ENCODE measurements at places on chromosomes 6 and 20.

- DNase-seq: peak; percentile 75
Observed at GRCh38 chr6:27312146-27312949, at the start of gene POM121L2. POM121L2 (minus strand) TSS chr6:27312273; CDS start chr6:27312170, 103 bp downstream.

DNA sequence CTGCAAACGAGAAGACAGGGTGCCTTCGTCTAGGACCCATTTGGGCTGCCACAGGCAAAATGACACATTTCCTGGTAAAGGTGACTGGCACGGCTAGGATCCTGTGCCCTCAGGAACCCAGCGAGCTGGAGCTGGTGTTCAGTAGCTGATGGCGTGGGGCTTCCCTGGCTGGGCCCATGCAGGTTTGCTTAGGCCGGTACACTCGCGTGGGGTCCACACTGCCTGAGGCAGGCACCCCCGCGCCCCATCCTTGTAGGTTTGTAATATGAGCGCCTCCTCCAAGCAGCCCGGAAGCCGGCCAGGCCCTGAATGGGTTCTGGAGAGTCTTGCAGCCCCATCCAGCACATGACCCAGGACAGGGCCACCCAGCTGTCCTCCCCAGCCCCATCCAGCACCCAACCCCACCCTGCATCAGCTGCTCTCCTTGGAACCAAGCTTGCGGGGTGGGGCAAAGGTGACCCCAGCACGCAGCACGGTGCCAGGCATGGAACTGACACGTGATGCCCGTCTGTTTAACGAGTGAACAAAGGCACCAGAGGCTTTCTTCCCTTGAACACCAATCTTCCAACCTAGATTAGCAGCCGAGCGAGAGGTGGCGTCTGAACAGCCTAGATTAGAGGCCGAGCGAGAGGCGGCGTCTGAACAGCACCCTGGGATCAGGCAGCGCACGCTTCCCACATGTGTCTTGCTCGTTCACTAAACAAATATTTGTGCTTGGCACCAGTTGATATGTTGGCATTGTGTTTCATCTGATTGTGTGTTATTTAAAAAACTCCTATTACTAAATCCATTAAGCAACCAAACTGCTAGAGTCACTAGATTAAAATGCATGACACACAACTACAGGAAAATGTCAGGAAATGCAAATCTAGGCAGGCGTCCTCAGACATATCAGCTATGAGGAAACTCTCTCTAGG lies 112.1 kb downstream of the DLL1 start:
- DNase-seq: no peak

DNA sequence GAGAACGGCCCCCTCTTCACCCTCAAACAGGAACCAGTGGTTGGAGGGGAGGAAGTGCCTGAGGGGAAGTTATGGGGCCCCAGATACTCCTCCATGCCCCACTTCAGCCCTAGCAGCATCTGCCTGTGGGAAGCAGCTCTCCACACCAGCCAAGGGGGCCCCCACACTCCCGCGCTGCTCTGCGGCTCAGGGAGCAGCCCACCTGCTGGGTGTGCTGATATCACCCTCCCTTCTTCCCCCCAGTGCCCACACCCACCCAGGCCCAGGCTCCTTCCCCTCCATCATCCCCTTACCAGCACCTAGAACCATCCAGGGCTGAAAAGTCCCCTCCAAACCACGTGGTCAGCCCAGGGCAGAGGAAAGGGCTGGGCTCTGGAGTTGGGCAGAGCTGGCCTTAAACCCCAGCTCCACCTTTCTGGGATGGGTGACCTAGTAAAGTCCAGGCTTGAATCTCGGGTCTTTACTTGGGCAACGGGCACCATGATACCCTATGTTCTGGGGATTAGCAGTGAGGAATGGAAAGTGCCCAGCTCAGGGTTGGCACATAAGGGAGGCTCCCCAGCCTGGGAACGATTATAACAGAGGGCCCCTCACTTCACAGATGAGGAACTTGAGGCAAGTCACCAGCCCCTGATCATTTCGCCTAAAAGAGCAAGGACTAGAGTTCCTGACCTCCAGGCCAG lies 663 bp downstream of the LST1 start:
- peak; percentile 54 for DNase-seq

GRCh38 chr20:11305406-11305805 lies 612.3 kb upstream of the BTBD3 start:
- no peak for DNase-seq

DNA sequence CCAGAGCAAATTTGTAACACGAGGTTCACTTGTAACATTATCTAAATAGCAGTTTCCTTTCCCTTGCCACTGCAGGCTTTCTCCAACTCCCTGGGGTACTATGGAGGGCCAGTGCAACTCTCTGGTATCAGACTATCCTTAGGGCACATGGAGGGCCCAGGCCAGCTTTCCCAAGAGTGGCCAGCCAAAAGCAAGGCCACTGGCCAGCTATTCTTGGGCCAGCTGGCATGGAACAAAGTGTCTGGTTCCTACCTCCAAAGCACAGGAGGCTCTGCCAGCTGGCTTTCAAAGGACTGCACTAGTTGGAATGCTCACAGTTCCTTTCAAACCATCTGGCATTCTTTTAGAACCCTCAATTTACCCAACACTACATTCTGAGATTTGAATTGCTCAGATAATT lies 8.7 kb downstream of the RNF24 start:
- no peak for DNase-seq

DNA sequence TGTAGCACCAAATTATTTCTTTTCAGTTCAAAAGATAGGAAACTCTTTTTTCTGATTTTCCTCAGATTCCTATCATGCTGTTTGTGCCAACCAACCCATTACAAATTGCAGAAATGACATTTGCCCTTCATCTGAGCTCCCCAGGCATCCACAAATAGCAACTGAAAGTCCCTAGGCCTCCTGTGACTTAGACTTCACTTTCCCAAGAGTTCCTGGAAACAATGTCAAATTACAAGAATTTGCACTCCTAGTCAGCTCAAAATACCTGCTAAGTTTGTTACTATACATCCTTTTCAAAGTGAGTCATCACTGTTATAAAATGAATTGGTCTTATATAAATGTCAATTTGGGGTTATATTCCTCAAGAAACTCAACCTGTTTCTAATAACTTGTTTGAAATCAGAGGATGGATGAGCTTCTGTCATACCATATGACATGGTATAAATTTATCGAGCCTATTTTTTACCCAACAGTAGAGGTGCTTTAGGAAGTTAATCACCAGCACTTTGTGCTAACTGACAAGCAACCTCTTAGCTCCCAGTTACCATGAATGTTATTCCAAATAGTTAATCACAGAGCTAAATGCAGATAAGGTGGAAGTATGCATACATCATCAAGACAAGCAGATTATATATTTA lies 256.5 kb downstream of the HACE1 start:
- no peak for DNase-seq

DNA sequence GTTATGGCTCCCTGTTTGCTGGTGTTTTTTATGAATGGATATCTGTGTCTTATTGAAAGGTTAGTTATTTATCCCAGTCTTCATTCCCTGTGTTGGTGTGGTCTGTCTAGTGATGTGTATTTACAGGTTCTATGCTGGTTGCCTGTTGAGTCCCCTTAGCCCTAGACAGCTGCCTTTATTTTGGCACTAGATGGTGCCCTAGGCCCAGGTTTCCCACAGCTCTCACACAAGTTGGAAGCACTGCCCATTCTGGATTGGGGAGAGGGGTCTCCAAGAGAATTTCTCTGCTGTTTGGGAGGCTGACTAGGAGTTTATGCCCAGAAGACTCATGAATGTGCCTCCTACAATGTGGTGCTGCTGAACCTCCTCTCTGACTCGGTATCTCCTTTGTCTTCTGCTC lies 12.4 kb downstream of the GRM1 start:
- no peak for DNase-seq

DNA sequence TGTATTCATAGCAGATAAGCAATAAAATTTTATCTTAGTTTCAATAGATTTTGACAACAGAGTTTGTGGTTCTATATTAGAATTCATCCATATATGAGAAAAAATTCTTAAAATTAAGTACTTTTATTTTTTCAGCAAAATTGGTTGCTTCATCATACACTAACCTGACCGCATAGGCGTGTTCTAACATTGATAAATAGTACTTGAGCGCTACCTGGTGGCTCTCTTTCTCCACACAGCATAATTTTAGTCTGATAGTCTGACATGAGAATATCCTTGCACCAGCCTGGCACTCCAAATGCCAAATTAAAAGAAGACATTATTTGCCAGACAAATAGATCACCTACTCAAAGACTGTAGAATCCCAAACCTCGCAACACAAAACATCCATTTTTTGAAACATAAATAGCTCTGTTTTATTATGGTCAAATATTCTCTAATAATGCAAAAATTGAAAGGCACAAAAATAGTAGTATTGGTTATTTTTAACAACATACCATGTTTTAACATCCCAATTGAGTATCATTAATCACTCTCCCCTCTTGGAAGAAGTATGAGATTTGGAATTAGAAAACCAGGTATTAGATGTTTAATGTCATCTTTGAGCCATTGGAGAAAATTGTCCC lies 33.0 kb upstream of the FILIP1 start:
- DNase-seq: peak; percentile 73

- no peak for DNase-seq
Observed at GRCh38 chr6:91198588-91199255, 611.9 kb upstream of the MAP3K7 start.

DNA sequence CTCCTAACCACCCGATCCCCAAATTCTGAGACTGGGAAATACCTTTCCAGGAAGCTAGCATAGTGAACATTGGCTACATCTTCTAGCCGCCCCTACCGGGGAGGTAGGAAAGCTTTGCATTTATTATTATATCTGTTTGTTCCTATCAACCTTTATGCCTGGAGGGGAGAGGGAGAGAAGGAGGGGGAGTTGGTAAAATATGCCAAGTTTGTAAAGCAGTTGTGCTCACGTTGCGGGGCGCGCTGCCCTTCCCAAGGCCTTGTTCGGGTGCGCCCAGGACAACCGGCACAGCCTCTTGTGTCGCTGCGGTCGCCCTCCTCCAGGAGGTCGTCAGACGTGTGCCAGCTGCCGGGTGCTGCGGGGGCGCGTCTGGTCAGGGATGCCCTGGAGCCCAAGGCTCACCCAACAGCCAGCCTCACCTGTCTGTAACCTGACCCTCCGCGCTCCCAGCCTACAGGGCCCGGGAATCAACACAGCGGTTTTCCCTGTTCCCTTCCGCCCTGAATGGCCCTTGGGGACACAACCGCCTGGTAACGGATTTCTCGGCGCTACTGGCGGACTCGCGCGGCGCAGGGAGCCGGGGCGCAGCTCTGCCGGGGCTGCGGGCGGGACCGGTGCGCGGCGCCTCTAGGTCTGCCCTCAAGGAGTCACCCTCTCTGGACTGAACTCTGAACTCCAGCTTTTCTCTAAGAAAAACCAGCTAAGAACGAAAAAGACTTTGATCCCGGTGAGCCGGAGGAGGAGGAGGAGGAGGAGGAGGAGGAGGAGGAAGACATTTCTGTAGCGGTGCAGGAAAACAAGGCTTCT lies 1.1 kb upstream of the OVOL2 start:
- DNase-seq: no peak

DNA sequence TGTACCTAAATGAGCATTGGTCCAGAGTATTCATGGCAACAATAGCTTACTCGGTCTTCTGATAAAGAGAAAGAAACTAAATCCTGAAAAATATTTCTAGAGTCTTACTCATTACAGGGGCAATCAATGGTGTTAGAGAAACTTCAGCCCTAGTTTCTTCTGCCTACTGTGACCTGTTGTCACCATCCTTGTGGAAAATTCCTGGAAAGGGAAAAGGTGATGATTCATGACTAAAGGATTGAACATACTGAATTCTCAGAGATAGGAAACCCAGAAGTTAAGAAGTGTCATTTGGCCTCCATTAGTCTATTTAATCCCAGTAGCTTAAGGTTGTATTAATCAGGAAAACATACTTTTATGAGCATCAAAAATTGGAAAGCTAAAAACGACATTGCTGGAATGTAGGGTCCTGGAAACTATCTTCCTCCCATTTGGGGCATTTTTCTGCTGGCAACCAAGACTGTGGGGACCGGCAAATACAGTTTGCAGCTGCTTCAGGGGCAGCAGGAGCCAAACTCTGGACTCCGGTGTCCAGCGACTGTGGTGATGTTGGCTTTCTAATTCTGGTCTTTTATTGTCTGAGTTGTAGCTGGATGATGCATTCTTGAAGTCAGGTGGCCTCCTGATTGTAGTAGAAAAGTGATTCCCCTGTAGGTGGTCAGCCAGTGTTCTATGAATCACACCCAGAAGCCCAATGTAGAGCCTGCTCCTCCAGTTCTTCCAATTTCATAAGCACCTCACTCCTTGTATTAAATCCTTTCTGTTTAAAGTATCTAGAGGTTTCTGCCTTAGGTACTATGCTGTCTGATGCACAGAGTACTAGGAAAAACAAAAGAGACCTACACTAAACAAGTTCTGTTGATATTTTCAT lies 67.6 kb downstream of the LCA5 start:
- DNase-seq: no peak

DNA sequence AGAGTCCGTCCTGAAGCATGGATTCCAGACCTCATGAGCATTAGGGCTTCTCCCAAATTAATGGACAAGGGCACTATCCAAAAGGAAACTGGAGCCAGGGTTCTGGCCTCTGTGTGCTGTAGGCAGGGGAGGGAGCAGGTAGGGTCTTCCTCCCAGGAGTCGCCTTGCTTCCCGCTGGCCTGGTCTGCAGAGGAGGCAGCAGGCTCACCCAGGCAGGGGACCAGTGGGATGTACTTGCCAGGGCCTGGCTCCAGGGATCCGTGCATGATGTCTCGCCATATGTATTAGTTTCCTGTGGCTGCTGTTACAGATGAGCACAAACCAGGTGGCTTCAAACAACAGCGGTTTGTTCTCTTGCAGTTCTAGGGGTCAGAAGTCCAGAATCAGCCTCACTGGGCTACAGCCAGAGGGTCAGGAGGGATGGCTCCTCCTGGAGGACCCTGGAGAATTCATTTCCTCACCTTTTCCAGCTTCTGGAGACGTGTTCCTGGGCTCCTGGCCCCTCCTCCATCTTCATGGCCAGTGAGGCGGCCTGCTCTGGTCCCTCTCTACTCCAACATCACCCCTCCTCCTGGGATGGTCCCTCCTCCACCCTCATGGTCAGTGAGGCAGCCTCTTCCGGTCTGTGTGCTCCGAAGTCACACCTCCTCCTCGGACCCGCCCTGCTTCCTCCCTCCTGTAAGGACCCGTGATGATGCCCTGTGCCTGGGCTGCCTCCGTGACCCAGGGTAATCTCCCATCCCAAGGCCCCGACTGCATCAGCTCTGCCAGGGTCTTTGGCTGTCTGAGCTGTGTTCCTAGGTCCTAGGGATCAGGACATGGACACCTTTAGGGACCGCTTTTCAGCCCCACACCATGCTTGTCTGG lies 329.1 kb downstream of the CDH4 start:
- no peak for DNase-seq

- DNase-seq: no peak
Observed at GRCh38 chr6:17212546-17213371, 68.4 kb upstream of the RBM24 start.
